ENCODE measurements at places on chromosomes 3 and 15. TPM values are rescaled to one million over a fixed set of nuclear protein-coding genes. Genes with fewer than 3 reads are reported as not detected.

Gene DPPA2
- not detected for total RNA-seq

DNA sequence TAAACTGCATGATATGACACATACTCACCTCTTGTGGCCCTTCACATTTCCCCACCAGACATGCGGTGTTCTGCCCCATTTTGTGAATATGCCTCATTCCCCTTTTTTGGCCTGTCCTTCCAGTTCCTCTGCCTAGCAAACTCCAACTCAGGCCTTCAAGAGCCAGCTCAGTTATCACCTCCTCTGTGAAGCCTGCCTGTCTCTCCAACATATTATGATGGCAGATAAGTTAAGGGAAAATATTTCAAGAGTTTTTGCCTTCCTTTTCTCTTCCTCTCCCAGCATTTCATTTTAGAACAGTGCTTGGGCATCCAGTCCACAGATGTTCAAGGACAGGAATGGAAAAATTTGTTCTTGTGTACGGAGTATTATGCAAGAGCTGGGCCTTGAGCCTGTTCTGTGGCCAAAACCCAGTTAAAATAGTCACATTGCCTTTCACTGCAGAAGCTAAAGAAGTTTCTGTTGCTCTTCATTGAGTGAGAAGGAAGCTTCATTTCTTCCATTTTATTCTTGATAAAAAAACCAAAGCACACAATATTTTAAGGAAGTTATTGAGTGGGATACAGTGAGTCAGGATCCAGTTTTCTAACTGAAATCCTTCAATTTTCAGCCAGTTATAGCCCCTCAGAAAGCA is 192.0 kb downstream of the GHSR start:
- no peak for DNase-seq
- H3K27ac ChIP-seq: peak overlapping the region; percentile 79
- H3K4me1 ChIP-seq: peaks cover 88% of the 10 kb centered on the region
- H3K4me3 ChIP-seq: no peak overlapping the region
- H3K36me3 ChIP-seq: peaks cover 23% of the 10 kb centered on the region

DNA sequence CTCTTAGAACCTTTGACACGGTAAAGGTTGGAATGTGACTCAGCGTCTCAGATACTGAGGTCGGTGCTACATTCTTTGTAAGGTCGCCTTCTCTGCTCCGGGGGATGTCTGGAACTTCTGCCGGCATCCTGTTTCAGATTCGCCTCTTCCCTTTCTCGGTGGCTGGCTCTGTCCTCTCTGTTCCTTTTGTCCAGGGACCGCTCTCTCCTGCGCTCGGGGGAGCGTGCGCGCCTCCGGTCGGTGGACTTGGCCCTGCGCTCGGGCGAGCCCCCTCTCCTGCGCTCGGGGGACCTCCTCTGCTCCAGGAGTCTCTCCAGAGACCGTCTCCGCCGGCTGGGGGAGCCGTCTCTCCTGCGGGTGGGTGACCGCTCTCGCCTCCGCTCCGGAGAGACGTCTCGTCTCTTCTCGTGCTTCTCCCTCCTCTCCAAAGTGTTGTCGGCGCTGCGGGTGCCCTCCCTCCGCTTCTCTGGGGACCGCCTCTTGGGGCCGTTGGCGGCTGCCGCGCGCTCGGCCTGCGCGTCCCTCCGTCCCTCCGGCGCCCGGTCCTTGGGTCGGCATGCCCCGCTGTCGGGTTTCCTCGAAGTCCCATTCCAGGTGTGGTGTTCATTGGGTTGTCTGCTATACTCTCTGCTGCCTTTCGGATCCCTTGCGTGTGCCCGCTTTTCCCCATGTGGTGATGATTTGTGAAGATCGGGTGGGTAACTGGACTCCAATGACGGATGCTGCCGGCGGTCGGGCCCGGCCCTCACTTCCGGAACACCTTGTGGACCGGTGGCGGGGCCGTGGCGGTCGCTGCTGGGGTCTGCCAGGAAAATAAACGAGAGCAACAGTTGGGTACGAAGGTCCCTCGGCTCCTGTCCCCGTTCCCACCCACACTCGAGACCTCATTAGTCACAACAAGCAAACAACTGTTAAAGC is 668.8 kb upstream of the ADAMTS9 start:
- peaks cover 20% of the 10 kb centered on the region for H3K4me1 ChIP-seq
- H3K4me3 ChIP-seq: peak overlapping the region; percentile 63
- H3K27ac ChIP-seq: no peak overlapping the region
- H3K27me3 ChIP-seq: no peaks in the 10 kb centered on the region

DNA sequence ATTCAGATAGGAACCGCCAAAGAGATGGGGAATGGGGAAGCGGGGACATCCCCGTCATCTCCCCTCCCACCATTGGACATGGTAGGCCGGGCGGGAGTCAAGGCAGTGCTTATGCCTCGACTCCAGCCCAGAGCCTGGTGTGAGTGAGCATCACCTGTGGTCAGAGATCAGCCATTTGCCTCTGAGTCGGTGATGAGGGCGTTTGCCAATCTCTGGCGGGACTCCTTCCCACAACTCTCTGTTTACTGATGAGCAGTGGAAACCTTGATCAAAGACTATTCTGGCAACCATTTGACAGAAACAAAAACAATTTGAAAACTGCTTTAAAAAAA is 63.9 kb upstream of the HES1 start:
- H3K4me3 ChIP-seq: no peak overlapping the region
- H3K4me1 ChIP-seq: peaks cover 25% of the 10 kb centered on the region
- H3K27ac ChIP-seq: no peak overlapping the region
- H3K36me3 ChIP-seq: peaks cover 8% of the 10 kb centered on the region
- DNase-seq: no peak
- H3K27me3 ChIP-seq: peaks cover 34% of the 10 kb centered on the region

DNA sequence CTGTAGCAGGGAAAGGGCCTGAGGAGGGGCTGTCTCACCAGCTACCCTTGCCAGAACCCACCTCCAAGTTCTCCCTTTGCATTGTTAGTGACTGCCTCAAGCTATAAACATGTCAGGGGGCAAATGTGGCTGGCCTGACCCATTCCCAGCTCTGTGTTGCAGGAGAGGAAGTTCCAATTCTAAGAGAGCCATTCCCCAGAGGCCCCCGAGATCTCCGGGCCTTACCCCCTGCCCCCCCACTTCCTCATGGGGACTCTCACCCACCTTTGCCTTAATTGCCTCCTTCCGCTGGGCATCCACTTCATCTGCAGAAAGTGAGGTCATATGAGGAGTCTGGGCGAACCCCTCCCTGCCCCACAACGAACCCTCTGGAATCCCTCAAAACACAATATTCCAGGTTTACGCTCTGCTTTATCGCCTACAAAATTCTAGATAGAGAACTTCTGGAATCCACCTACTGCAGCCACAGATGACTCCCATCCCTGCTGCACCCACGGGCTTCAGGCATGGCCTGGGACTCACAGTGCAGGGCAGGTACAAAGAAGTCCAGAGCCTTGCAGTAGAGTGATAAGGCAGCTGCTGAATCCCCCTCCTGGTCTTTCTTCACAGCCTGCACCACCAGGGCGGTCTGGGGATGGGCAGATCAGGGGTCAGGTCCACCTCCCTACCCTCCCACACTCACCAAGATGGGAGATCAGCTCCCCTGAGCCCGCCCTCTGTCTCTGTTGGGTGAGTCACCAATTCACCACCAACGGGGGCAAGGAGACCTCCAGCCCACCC is 4.0 kb downstream of the ULK3 start:
- no peak for DNase-seq
- H3K27me3 ChIP-seq: no peaks in the 10 kb centered on the region
- peaks cover 5% of the 10 kb centered on the region for H3K36me3 ChIP-seq
- peaks cover 22% of the 10 kb centered on the region for H3K4me1 ChIP-seq
- no peak overlapping the region for H3K4me3 ChIP-seq
- no peak overlapping the region for H3K27ac ChIP-seq
